Vagina (tissue), 2 donors: ENCODE measurements at places on chromosomes 1 and 21.

- DNase-seq: no peak
These were observed 83.4 kb upstream of the BMP8A start for GRCh38 chr1:39407896-39408640.

DNA sequence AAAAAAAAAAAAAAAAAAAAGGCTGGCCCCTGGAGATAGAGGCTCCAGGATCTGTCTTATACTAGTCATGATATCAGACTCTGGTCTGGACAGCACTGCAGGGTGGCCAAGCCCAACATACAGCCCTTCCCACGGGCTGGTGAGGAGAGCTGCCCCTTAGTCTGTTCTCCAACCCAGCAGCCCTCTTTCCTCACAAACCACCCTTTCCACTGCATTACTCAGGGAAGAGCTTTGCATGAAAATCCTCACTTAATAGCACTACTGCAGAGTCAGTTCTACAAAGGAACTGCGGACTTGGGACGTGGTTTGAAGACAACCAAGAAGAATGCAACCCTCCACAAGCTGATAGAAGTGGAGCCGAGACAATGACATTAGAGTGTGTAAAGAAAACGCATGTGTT, 5.7 kb downstream of the BCAR3 start:
- DNase-seq: no peak

DNA sequence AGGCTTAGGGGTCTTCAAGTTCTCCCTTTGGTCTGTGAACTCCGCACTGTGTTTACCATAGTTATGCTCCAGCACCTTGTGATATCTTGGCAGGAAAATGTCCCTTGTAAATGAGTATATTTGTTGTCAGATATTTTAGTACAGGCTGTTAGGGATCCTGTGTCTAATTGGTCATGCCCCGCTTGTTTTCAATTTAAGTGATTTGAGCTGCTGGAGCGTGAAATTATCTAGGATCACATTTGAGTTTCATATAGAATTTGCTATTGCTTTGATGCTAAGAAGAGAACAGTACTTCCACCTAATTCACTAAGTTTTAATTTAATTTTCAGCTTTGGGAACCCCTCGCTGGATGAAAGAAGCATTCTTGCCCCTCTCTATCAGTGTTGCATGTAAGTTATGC, 15.4 kb upstream of the TOR3A start:
- DNase-seq: no peak

DNA sequence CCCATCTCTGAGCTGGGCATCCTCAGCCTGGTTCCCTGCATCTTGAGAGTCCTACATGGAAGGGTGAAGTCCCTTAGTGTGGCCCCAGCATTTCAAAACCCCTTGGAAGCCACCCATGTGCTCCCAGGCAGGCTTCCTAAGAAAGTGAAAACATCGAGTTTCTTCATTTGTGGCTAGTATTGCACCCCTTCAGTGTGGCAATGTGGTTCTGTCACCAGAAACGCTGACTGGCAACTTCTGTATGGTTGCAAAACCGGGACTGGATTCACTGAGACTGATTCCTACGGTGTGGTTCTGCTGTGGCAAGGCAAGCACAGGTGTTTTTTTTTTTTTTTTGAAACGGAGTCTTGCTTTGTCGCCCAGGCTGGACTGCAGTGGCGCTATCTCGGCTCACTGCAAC, 9.0 kb upstream of the IFNGR2 start:
- DNase-seq: no peak

GRCh38 chr1:229859026-229859425, 208.0 kb upstream of the GALNT2 start:
- no peak for DNase-seq

DNA sequence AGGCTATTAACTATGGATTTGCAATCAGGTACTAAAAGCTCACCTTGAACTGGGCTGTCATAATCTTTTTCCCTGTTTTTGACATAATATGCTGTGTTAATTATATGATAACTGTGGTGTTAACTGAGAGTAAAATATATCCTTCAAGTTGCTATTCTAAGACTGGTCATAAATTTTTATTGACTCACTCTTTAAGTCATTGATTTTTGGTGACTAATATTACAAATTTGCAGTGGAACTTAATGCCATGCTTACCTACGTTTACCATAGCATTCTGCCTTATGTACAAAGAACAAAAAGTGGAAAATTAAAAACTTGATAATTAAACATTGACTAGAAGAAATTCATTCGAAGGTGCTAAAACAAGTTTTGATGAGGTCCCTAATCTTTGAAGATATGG, 872.4 kb downstream of the BRINP3 start:
- no peak for DNase-seq

DNA sequence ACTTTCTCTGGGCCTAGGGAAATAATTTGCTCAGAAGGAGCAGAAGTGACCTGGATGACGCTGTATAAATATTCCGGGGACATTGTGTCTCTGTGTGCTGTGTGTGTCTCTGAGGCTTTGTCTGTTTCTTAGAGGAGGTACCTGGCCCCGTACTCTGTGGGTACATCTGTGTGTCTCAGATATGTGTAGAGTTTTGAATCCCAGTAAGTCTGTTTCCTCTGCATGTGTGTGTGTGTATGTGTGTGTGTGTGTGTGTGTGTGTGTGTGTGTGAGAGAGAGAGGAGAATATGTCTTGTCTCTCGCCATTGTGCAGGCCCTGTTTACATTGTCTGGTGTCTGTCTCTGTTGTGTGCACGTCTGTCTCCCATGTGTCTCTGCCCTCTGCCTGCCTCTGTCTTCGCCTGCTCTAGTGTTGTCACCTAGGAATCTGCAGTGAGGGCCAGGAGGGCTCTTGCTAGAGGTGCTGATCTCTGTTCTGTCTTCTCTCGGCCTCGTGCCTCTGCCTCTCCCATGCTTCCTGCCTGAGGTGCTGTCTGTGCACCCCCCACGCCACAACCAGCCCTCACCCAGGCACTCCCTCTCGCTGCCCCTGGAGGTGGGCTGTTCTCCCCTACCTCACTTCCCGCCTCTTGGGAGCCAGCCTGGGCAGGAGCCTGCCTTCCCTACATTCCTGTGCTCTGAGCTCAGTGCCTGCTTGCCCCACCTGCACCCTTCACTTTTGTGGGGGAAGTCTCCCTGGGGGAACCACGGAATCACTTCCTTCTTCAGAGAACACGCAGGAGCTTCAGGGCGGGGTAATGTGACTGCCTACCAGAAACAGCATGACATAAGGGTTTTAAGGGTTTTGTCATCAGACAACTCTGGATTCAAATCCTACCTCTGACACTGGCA, 5.9 kb downstream of the MAP7D1 start:
- DNase-seq: no peak
